ENCODE measurements at places on chromosomes 6 and 20.
A peak's percentile ranks its signal among the peaks of the same experiment; 100 is the strongest.

- DNase-seq = no peak
These were observed 37.4 kb downstream of the JAG1 start for GRCh38 chr20:10636326-10636818.

DNA sequence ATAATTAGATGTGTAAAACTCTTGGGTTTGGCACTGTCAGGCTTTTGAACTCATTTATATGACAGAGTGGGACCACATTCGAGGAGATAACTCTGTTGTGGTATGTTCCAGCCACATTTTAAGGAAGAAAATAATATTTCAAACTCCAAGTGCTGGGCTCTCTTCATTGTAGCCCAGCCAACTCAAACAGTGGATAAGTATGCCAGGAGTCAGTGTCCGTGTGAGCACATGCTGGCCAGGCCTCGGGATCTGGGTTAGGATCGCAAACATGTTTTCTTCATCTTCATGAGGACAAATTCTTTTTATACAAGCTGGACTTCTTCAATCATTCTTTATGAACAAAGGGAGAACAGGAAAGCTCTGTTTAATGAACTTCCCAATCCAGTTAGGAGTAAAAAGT lies 497.5 kb downstream of the MAFB start:
- no peak for DNase-seq

- peak; percentile 78 for DNase-seq
These were observed 23.4 kb upstream of the SLCO4A1 start for GRCh38 chr20:62618611-62619529.

GRCh38 chr6:24967211-24967610 lies 31.5 kb upstream of the RIPOR2 start:
- DNase-seq = peak; percentile 12

- DNase-seq = no peak
These were observed 3.2 kb upstream of the MCCD1 start for GRCh38 chr6:31525553-31525931.

DNA sequence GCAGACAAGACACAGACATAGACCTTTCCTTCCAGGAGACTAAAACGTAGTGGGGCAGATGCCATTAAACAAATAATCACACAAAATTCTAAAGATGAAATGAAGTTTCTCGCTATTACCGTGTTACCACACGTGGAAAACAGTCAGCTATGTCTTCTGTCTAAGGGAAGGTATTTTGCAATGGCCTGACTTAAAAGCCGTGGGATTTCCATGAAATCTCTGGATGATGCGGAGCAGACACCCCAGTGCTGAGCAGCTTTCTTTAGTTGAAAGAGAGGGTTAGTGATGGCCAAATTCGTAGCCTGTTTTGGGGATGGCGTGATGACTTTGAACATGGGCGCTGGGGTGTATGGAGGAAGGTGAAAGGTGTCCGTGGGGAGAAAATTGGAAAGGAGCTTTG lies 281.8 kb downstream of the NRN1 start:
- peak; percentile 63 for DNase-seq
